T1000 (cell line): ENCODE measurements at places on chromosomes 3 and 15.

- DNase-seq = no peak
Measured at GRCh38 chr15:70258369-70259027, 160.8 kb upstream of the TLE3 start.

- no peak for DNase-seq
Measured at GRCh38 chr3:128369121-128369703, 97.5 kb downstream of the DNAJB8 start.

DNA sequence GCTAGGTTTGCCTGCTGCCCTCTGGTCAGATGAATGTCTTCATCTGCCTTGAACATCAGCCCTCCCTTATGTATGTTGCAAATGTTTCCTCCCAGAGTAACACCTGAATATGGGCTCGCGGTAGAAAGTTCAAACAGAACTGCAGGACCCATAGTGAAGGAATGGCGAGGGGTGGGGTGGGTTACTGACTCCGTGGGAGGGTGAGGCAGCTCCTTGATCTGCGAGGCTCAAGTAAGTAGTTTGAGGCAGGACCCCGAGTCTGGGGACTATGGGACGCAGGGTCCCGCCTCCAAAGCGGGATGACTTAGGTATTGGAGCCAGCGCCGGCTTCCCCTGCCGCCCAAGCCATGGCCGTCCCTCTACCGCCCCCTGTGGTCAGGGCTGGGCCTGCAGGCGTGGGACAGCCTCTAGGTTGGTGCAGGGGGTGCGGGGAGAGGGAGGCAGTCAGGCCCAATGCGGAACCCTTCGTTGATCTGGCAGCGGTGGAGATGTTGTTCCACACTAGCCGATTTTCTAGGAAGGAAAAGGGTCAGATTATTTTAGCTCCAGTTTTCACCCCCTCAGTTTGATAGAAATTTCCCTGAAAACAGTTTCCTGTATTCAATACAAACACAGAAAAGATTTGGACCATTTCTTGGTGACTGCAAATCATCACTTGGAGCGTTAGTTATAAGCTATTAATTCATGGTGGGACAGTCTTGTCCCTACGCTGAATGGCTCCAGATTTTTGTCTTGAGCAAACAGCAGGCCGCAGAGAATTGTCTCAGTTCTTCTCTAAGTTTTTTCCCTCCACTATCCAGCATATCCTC is 72.3 kb downstream of the CORO2B start:
- DNase-seq = no peak

- no peak for DNase-seq
Measured at GRCh38 chr15:64355348-64355943, 527 bp downstream of the CSNK1G1 start.

GRCh38 chr3:72123908-72124441 is 339.0 kb upstream of the PROK2 start:
- DNase-seq = peak; percentile 89

DNA sequence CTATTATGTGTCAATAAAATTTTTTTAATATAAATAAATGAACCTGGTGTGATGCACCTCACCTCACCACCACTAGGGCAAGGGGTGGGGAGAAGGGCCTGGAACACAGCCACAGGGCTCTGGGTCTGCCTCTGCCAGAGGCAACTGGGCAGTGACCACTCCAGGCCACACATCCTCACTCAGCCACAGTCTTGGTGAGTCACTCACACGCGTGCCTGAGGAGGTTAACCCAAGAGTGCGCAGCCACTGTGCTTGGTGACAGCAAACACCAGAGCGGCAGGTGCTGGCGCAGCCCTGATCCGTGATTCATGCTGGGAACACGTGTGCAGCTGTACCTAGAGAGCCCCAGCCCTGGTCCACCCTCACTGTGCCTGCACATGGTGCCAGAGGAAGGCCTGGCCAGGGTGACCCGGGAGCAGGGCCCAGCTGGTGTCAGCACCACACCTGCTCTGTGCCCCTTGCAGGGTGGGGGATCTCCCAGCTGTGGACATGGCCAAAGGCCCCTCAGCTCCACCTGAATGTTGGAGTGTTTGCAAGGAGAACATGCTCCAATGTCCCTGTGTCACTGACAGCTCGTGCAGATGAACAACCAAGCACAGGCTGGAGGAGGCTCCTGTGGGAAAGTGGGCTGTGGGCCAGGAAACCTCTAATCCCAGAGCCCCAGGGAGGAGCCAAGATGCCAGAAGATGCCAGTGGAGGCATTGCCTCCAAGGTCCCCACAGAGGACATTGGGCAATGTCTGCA is 2.1 kb downstream of the SLC41A3 start:
- peak; percentile 50 for DNase-seq

DNA sequence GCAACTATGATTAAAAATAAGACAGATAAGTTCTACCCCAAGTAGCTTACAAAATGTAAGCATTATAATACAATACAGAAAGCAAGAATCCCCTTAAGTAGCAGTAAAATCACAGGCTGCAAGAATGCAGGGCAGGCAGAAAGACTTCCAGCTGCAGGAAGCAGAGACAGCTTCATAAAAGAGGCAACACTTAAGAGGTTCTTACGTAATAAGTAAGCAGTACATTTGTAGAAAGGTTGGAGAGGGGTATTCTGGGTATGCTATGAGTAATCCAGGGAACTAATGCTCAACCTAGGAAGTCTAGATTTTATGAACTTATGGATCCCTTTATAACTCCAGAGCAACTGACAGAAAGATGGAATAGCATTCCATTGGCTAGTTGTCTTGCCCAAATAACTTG is 151.6 kb downstream of the IL5RA start:
- no peak for DNase-seq

DNA sequence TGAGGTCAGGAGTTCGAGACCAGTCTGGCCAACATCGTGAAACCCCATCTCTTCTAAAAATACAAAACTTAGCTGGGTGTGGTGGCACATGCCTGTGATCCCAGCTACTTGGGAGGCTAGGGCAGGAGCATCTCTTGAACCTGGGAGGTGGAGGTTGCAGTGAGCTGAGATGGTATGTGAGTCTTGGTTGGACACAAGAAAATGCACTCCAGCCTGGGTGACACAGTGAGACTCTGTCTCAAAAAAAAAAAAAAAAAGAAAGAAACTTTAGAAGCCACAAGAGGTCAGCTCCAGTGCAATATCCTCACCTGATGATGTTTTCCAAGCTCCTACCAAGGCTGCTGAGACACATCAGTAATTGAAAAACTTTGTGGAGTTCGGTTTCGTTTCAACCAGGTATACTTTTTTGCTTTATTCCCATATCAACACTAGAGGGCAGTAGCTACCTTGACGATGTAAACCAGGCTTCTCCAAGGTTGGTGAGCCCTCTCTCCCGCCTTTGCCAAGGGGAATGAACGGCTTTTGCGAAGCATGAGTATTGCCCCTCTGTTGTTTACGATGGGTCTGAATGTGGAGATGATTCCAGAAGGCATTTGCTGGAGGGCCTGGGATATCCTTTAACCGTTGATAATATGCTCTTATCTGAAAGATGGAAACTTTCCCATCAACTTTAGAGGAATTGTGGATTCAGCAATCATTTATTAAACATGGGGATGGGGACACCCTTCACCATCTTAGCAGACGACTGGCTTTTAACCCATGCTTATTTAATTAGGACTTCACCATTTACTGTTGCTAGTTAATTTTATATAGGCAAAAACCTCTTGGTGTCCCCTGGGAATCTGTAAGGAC is 202.8 kb downstream of the SV2B start:
- DNase-seq = peak; percentile 2

DNA sequence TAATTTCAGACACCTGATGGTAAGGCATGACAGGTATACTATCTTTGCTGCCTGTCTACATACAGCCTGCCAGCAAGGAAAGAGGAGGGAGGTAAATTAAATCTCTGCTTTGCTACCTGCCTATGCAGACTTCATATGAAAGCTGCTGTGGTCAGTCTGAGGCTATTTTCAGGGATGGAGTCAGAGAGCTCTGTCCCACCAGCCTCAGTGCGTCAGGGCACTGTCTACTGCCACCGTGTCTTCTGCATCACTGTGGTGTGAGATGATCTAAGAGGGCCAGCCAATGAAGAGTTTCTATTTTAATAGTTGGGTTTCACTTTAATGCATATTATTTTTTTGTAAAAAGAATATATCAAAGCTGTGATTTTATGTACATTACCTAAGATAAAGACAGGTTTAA is 125.6 kb downstream of the CADPS start:
- DNase-seq = no peak

- DNase-seq = no peak
Measured at GRCh38 chr15:53555226-53555625, 204.2 kb downstream of the WDR72 start.

DNA sequence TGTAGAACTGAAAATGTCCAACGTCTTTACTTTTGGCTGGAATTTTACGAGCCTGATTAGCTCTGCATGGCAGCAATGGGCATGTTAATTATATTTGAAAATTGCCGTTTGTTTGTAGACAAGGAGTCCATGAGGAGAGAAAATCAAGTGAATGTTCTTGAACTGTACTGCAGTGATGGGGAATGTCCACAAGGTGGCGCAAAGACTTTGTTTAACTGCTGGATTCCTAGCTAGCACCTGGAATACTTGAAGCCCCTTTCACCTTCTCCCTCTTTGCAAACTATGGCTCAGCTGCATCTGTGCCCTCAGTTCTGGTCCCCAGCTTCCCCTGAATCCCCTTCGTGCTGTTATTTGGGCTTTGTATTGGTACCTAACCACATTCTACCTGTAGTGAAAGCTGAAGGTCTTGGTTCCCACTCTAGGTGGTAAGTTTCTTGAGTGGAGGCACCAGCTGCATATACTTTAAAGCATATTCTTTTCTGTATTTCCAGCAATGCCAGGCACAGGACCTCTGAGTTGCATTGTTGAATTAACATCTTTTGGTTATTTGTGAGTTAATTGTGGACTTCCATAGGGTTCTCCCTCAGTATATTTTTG is 25.3 kb downstream of the EXOG start:
- peak; percentile 41 for DNase-seq

GRCh38 chr3:53255423-53255774 is 423 bp downstream of the TKT start:
- DNase-seq = no peak

- DNase-seq = no peak
Measured at GRCh38 chr3:126896067-126896441, 86.9 kb upstream of the PLXNA1 start.

- DNase-seq = no peak
Measured at GRCh38 chr3:158830391-158830790, 28.5 kb downstream of the MFSD1 start.

DNA sequence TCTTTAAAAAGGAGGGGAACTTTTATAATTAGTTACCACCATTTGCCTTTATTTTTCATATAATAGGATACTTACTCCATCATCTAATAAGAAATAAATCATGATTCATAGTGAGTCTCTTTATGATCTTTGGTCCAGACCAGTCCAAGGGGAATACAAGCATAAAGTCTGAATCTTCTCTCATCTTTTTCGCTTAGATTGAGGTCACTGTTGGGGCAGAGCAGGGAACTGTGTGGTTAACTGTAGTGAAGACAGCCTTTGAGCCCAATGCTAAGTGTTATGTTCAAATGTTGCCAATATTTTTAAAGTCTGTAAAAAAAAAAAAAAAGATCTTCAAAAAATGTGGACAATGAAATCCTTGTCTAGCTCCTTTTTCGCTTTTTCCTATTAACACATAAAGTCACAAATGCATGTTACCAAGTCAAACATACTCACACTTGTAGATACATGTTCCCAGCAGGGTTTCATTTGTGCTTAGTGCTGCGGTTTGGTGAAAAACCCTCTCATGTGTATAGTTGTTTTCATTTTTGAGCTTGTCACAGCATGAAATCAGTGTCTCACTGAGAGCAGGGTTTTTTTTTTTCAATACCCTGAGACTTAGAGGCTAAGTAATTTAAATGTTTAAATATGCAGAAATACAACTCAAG is 72.1 kb downstream of the EPHA3 start:
- DNase-seq = no peak

DNA sequence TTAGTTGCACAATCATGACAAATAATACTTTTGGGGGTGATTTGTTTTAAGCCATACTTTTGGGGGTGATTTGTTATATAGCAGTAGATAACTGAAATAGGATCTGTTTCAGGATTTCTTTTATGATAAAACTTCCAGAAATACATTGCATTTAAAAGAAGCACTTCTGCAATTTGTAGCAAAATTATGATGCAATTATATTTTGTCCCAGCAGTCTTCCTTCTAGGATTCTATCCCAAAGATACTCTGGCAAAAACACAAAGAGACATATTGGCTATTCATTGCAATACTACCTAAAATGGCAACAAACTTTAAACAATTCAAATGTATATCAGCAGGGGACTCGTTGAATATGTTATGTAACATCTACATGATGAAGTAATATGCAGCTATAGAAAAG is 78.9 kb upstream of the ANKRD28 start:
- no peak for DNase-seq

GRCh38 chr3:119508172-119508845 is 10.0 kb downstream of the TIMMDC1 start:
- no peak for DNase-seq

DNA sequence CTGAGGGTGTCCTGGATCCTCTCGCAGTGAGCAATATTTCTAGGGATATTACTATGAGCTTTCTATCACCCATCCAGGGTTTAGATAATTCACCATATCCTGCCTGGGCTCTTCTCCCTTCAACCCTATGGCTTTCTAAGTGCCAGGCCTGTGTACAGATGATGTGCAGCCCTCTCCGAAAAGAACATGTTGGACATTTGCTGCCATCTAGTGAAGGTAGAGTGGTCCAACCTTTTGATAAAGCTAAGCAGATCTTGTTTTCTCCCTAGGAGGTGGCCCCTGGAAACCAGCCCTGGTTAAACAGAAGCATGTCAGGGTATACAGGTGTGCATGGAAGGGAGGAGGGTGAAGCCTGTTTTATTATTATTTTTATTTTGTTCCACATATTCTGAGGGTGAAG is 27.9 kb upstream of the SCN10A start:
- DNase-seq = no peak

DNA sequence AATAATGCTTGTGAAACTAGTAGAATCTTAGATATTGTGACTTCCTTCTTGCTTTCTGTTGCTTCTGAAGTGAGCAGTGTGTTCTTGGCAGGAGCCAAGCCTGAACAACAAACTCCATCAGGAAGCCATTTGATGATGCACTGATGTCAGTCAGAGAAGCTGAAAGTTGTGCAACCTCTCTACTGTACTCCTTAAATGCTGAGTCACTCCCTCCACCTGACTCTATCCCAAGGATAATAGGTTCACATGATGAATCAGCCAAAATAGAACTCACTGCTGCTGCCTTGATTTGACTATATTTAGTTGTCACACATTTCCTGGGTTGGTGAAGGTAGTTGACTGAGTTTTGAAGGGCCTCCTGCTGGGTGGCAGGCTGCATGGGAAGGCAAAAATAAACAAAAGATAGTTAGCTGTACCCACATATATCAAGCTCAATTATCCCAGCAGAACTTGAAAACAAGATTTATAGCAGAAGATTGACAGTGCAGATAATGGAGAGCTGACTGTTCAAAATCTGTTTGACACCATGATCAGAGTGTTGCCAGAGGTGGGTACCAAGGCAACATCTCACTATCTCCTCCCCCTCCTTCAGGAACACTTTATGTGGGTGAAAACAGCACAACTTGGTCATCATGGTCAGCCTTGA is 328.4 kb upstream of the DPH6 start:
- DNase-seq = no peak

DNA sequence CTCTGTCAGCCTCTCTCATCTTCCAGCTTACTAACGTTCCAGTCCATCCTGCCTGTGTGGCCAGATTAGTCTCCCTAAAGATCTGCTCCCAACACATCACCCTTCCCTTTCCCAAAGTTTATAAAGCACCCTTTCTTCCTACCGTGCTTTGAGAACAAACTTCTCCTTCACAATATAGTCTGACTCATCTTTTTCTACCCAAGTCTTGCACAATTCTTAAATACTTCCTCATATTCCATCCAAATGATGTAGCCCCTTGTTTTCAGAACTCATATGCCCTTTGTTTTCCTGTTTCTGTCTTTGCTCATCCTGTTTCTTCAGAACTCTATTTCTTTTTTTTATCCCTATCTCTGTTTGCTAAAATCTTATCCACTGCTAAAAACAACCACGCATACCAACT is 326.8 kb downstream of the MFSD1 start:
- no peak for DNase-seq
